Anterior cingulate cortex (tissue), 58 donors: ENCODE measurements at places on chromosomes 2 and 18.

- no peak for DNase-seq
Measured at GRCh38 chr2:65158557-65158956, 28.7 kb upstream of the RAB1A start.

- DNase-seq: no peak
Measured at GRCh38 chr2:23506531-23507266, 121.7 kb downstream of the KLHL29 start.

GRCh38 chr2:175010848-175011254, 5.7 kb upstream of the CHN1 start:
- DNase-seq: no peak

- no peak for DNase-seq
Measured at GRCh38 chr18:79524181-79525078, 128.7 kb downstream of the NFATC1 start.

DNA sequence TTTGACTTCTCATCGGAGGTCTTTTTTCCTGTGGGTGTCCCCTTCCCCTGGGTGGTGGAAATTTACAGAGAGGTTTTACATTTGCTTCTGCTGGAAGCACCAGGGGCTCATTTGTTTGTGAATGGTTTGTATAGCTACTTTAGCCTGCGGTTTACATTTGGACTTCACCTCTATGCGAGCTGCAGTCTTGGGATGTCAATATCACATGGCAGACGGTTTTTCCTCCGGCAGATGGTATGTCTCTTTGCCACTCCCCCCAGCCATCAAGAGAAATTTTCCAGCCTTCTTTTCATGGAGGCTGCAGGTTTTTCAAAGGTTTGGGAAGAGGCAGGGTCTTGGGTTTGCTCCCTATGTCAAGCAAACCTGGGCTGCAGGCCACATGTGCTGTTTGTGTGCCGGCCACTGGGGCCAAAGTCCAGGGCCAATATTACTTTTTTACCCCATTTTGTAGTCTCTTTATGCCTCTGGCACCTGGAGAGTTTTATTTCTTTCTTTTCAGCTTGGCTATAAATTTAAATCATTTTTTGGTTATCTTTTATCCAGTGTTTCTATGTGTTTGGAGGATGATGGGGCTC, 23.9 kb upstream of the BOD1L2 start:
- DNase-seq: no peak

- DNase-seq: no peak
Measured at GRCh38 chr2:218015586-218016521, 13.1 kb upstream of the TNS1 start.

- DNase-seq: no peak
Measured at GRCh38 chr18:55439056-55439455, 148.9 kb downstream of the TCF4 start.

DNA sequence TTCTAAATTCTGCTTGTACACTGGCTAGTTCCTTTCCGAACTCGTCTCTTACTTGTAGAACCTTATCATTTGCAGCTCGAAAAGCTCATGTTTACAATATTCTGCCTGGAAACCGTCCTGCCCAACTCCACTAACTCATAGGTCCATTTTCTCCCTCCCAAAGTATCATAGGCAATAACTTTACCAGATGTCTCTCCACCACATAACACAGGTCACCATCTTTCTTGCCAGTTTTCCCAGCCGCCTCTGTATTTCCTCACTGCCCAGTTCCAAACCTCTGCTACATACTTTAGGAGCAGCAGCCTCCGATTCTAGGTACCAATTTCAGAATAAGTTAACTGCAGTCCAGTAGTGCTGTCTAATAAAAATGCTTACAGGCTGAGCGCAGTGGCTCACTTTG, 259.5 kb downstream of the GLI2 start:
- DNase-seq: no peak

- DNase-seq: no peak
Measured at GRCh38 chr18:31998880-31999412, 19.7 kb upstream of the RNF125 start.

DNA sequence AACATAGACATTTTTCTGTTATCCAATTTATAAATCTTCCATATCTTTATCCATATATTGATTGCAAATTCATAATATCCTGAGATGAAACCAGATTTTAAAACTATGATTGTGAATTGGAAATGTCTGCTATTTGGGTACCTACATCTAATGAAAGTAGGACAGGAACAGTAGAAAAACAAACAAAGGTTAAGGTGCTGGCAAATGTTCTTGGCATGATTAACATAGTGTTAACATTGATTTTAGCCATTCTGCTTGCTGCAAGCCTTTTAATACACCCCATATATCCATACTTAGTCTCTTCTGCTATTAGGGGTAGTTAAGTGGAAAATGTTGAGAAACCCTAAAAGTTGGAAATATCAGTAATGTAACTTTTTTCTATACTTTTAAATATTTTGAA, 152.0 kb downstream of the KCNJ3 start:
- no peak for DNase-seq

DNA sequence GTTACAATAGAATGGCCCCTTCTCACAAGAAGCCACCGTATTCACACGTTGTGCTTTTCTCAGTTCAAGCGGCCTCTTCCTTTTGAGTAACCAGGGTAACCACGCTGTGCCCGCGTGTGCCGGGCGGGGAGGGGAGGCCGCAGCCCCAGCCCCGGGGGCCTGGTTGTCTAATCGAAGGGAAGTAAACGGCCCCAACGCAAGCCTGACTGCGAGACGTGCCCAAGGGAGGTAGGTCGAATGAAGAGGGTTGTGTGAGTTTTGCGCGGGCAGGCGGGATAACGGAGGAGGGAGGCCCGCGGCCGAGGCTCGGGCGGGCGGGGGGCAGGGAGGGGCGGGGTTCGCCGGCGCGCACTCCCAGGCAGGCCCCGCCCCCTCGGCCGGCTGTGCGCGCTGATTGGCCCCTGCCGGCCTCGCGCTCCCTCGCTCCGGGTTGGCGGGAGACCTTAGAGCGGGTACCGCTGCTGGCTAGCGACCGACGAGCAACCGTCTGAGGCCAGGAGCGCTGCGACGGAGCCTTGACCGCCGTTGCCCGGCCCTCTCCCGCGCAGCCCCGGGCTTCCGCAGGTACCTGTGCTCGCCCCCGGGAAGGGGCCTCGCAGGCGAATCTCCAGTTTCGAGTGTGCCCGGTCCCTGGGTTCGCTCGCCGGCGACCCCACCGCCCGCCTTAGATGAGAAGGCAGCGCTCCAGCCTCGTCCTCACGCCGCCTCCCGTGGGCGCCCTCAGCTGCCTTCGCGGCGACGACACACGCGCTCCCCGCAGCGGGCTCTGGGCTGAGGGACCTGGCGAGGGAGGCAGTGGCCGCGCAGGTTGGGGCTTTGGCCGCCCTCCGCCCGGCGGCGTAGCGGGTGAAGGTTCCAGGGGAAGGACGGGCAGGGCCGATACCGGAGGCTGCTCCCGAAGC, at the start of gene SPDYA:
Gene SPDYA, plus strand, starts transcription at position 451 of the 902 bp plus-strand sequence. CDS start 5,181 bp downstream, outside the sequence.
- peak; percentile 48 for DNase-seq

GRCh38 chr2:9310377-9310776, 103.8 kb downstream of the ASAP2 start:
- DNase-seq: no peak

DNA sequence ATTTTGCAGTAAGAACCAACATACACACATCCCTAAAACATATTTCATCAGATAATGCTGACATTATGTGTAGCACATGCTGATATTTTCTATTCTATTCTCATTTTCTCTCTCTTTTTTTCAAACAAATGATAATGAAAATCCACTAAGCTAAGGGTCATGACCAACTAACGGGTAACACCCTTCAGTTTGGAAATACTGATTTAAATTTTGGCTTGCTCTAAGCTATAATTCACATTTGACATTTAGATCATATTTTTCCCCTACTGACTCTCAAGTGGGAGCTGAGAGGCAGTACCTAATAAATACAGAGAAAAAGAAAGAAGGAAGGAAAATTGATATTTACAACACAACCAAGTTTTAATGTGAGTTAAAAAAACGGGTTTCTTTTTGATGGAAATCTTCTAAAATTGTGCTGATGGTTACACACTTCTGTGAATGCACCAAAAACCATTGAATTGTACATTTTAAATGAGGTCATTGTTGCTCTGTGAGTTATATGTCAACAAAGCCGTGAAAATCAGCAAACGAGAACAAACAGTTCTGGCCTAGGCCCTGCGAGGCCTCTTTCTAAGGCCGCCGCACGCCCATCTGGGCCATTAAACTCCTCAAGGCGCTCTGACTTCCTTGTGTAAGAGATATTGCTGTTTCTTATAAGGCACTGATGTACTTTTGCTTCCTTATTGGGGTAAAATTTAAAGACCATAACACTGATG, 124.2 kb downstream of the GALR1 start:
- DNase-seq: no peak

GRCh38 chr2:7437716-7438632, 520.8 kb downstream of the RNF144A start:
- DNase-seq: no peak

- DNase-seq: no peak
Measured at GRCh38 chr2:41381701-41382100, 666.1 kb upstream of the PKDCC start.

GRCh38 chr2:237497838-237498186, 10.8 kb downstream of the MLPH start:
- DNase-seq: no peak
